ENCODE measurements at places on chromosomes 7 and 10.

GRCh38 chr7:119522263-119522662 lies 750.7 kb upstream of the KCND2 start:
- no peak for DNase-seq

GRCh38 chr7:152366662-152367061 lies 69.1 kb downstream of the KMT2C start:
- DNase-seq = no peak

DNA sequence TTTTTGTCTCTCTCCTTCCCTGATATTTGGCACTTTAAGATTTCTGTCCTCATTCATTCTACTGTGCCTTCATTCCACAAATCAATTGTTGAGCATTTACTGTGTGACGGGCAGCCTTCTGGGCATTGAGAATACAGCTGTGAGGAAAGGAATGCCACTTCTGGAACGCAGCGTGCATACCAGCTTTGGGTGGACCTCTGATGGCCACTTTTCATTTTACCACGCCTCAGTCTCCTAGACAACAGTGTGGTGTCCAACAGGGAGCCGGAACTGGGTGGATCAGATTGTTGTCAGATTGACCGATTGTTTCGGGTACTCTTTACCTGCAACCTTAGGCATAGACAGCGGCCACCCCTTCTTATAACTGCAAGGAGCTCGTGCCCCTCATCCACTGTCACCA lies 222.7 kb upstream of the DPP6 start:
- no peak for DNase-seq

GRCh38 chr7:143210541-143210940 lies 11.3 kb upstream of the TAS2R40 start:
- no peak for DNase-seq

DNA sequence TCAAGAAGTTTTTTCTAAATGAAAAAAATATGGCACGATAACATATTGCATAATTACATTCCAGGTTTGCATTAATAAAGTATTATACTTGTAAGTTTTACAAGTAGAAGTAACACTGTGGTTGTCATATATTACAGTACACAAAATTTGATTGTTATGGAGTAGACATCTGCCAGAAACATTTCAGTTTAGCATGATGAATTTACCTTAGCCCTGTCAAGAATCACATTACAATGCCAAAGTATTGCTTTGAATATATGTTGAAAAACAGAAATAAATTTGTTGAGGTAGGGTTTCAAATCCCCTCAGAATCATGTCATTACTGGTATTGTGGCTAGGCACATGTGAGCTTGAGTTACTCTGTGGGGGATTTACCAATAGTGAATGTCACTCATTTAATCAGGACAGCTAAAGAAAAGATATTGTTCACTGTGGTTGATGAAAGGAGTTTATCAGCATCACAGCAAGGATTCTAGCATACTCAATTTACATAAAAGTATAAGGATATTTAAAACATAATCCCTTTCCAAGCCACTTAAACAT lies 112.1 kb downstream of the MDFIC start:
- no peak for DNase-seq

GRCh38 chr7:101123703-101124068 lies 3.2 kb upstream of the SERPINE1 start:
- no peak for DNase-seq

- peak; percentile 95 for DNase-seq
Observed at GRCh38 chr7:1028775-1029636, 15.3 kb upstream of the GPR146 start.

DNA sequence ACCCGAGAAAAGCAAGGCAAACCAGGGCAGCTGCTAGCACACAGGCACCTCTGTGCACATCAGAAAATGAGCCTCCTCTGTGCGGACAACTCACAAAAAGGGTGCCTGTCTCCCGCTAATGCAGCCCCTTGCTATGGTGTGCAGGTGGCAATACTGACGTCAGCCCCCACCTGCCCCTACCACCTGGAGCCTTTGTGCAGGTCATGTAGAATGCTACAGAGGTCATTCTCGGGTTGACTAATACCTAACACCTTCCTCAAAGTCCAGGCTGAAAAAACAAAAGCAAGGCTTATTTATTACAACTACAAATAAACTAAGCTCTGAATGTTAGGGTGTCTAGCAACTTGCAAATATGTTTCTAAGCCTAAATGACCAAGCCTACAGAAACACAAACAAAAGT lies 13.9 kb downstream of the PIP4K2A start:
- no peak for DNase-seq

DNA sequence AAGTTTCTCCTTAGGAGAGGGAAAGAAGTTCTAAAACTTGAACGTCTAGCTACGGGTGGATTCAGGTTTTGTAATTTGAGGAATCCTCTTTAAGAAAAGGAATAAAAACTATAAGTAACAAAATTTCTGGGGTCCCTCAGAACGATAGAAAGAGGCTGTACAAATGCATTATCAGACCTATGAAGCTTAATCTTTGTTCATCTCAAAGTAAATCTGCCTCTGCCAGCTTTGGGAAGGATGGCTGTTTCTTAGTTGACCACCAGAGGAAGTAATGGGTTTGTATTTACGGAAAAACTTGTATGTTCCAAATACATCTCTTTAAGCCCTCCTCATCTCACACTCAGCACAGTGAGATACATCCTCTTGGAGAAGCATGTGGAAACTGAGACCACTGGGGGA lies 864 bp downstream of the PSTK start:
- DNase-seq = peak; percentile 53

All from IMR-90 (cell line).